Cerebellum (tissue), 4 donors: ENCODE measurements at places on chromosomes 3 and 15.

DNA sequence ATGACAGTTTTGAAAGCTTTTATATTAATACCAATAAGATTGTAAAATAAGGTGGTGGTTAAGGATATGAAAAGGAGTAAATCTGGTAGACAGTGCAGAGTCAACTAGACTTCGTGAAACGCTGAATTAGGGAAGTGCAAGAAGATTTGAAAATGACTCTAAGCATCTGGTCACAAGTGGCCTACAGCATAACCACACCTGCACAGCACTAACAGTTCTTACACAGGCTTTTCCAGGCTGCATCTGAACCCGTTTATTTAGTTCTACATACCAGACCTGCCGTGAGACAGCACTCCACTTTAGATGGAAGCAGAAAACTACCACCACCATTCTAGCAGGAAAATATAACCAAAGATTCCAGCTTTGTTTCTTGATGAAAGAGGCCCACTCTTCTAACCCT, 1.9 kb downstream of the DMXL2 start:
- DNase-seq = no peak

GRCh38 chr3:2657971-2658370, 452.2 kb downstream of the IL5RA start:
- DNase-seq = no peak

DNA sequence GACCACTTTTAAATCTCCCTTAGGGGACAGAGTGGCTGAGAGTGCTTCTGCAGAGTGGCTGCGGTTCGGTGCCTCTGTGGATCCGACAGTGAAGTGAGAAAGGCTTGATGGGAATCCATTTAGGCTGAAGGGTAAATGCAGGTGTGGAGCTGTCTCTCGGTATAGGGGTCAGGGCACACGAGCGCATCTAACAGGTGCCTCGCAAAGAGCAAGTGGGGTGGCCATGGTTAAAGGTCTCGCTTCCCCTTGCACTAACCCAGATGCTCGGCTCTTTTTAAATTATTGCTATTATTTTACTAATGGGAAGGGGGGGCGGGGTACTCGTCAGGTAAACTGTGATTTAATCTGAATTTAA, 598 bp upstream of the GJD2 start:
- no peak for DNase-seq

- no peak for DNase-seq
Observed at GRCh38 chr3:19165654-19166053, 17.3 kb downstream of the KCNH8 start.

DNA sequence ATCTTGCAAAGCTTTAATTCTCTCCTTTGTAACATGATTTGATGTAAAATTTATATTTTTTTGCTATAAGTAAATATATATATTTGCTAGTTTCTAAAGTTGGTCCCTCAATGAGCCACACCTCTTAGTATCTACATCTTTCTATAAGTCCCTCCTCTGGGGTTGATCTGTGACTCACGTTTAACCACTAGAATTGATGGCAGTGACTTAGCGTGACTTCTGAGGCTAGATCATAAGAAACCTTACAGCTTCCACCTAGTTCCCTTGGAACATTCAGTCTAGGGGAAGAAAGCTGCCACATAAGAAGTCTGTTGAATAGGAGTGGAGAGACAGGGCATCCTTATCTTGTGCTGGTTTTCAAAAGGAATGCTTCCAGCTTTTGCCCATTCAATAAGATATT, 56.6 kb upstream of the TNIK start:
- no peak for DNase-seq

GRCh38 chr15:81199031-81199779, 2.5 kb downstream of the IL16 start:
- DNase-seq = peak; percentile 62

GRCh38 chr15:69973102-69973714, 124.5 kb downstream of the TLE3 start:
- DNase-seq = no peak

DNA sequence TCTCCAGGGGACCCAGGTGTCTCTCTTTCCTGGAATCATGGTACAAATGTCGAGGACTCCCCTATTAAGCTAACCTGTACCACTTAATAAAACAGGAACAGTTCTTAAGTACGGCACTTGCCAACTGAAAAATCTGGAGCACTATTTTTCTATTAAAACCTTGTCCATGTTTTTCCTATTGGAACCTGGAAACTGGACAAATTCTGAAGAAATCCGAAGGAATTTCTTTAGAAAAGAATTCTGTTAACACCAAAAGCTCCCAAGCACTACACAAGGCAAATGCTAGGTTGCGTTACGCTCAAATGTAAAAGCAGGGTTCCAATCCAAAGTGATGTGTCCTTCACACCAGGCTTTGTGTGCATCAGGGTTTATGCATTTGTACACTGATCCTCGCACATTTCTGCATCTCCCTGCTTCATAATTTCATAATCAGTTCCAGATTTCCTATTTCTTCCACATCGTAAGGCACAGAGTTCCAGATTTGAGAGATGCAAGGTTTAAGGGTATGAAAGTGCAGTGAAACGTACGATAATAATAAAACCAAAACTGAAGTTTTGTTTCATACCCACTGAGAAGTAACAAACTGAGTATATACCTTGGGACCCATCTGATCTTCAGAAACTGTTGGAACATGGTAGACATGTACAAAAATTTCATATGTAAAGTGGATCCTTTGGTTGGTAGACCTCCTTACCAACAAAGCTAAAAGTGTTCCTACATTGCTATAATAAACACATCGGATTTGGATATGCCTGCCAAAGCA, 132.1 kb upstream of the WNT5A start:
- no peak for DNase-seq

DNA sequence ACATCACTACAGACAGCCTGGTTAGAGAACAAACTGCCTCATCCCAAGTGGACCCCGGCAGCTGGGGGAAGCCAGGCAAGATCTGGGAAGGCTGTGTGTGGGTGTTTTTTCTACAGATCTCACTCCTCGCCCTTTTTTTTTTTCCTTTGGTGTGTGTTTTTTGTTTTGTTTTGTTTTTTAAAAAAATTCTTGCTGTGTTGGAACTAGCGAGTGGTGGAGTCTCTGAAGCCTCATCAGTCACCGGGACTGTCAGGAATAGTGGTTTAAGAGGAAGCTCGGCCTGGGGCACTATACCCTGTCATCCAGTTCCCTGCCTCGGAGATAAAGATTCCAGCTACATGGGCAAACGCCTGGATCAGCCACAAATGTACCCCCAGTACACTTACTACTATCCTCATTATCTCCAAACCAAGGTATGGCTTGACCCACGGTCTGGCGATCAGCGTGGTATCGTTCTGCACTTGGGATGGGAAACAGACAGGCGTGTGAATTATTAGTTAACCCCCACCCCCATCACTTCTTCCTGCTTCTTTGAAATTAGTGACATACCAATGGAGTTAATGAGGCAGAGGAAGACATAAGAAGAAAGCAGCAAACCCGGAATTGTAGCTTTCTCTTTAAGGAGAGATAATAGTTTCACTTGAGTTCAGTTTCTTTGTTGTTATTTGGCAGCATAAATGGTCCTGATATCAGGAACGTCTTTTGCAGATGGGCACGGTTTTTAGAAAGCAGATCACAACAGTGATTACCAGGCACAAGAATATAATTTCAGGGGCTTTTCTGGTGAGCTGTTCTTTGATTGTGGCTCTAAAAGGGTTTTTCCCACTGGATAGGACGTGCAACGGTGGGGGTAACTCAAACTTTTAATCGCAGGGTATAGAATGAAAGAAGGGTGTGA, 722 bp downstream of the RBMS3 start:
- DNase-seq = no peak

- no peak for DNase-seq
Observed at GRCh38 chr3:48343432-48343831, 10.0 kb upstream of the SPINK8 start.

DNA sequence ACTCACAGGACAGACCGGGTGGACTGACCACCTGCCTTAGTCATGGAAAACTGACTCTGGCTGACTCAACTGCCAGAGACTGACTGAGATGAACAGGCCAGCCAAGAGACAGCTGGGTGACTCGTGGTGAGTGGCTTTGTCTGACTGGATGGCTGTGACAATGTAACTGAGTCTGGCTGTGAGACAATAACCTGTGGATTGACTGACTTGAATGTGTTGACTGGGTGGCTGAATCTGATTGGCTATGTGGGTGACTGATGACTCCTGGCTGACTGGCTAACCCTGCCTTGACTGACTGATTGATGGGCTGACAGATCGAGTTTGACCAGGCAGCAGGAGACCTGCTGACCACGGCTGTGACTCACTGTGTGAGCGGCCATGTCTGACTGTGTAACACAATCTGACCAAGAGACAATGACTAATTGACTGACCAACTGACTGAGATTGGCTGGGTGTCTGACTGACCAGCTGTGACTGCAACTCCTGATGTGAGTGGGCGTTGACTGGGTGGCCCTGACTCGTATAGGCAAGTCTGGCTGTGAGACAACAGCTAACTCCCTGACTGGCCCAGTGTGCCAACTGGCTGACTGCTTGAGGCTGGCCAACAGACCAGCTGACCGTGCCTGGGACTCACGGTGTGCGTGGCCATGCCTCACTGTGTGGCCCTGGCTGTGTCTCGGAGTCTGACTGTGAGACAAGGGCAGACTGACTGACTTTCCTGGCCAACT, 509.1 kb downstream of the SHQ1 start:
- no peak for DNase-seq

- DNase-seq = no peak
Observed at GRCh38 chr15:49124371-49124770, 31.0 kb downstream of the COPS2 start.

DNA sequence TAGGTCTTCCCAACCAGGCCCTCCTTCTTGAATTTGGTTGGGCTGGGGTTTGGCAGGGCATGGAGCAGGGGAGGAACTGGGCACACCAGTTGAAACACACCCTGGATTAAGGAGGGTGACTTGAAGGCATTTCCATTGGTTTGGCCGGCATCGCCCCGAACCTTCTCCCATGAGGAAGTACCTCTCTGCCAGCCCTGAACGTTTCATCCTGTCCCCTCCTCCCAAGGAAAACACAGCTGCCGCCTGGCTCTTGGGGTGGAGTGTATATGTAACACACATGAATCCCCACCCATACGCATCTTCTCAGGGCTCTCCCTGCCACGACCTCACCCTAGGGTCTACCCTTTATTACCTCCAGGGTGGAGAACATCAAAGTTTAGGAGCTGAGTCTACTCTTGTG, 14.6 kb downstream of the UBAP1L start:
- no peak for DNase-seq

- DNase-seq = no peak
Observed at GRCh38 chr15:101313041-101313761, 18.2 kb upstream of the SNRPA1 start.

DNA sequence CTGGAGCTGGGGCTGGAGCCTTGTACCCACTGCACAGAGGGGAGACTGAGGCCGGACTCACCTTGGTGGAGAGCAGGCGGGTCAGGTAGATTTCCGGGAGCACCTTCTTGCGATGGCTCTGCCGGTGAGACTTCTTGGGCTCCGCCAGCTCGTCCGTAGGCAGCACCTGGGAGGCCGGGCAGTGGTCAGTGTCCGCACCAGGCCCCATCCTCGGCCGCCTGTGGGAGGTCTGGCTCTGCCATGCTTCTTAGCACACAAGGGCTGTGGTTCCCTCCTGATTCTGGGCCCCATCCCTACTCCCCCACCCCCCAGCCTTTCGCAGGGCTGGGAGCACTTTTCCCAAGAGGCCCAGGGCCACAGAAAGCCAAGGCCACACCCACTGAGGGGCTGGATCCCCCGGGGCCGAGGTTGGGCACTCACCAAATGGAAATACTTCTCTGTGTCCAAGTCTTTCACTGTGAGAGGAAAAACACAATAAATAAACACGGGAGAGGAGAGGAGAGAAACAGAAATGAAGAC, 17.4 kb downstream of the H1-8 start:
- no peak for DNase-seq

GRCh38 chr15:81752546-81752942, 293.3 kb downstream of the MEX3B start:
- peak; percentile 8 for DNase-seq

- DNase-seq = no peak
Observed at GRCh38 chr3:127758013-127758412, 64.3 kb downstream of the MGLL start.

DNA sequence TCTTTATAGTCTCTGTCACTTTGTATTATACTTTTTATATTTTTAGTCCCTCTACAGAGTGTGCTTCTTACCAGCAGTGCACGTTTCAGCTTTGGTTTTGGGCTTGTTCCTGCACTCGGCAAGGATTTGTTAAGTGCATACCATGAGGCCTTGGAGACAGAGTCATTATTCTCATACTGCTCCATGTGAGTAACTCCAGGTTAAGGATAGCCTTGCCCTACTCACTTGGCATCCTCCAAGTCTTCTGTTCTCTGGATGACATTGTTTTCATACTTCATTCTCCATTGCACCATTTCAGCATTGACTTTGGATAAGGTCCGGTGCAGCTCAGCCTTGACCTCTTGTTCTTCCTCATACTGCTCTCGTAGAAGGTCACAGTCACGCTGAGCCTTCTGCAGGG, 96.4 kb downstream of the MYH15 start:
- DNase-seq = no peak

- DNase-seq = no peak
Observed at GRCh38 chr3:188303286-188303799, 149.4 kb downstream of the LPP start.

- DNase-seq = no peak
Observed at GRCh38 chr15:96270581-96271172, 59.8 kb upstream of the NR2F2 start.

DNA sequence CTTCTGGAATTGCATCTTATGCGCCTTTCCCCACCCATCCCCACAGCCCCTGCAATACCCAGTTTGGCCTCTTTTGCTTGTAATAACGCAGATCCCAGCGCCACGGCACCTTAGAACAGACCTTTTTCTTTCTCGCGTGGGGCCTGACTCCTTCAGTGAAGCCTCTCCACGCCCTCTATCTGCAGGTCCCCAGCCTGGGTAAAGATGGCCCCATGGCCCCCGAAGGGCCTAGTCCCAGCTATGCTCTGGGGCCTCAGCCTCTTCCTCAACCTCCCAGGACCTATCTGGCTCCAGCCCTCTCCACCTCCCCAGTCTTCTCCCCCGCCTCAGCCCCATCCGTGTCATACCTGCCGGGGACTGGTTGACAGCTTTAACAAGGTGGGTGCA, 594 bp downstream of the CRELD1 start:
- no peak for DNase-seq

- DNase-seq = no peak
Observed at GRCh38 chr3:180335050-180335449, 266.9 kb upstream of the TTC14 start.

- no peak for DNase-seq
Observed at GRCh38 chr15:77982127-77982490, 95.4 kb downstream of the TBC1D2B start.

DNA sequence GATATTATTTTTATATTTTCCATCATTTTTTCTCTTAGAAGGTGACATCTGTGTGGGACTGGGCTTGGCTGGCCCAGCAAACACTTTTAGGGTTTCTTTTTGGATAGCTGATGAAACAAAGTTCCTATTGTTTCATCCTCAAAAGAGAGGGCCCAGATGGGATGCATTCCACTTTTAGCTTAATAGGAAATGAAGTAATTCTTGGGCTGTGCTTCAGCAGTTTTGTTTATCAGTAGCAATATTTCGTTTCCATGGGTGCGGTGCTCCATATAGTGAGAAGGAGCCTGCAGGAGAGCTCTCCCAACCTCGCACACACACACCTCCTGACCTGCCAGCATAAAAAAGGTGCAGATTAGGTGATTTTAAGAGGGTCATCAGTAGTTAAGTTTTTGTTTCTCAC, 147.5 kb downstream of the AKAP13 start:
- no peak for DNase-seq
